Tongue (tissue), 3 donors: ENCODE measurements at places on chromosomes 7 and 10.

GRCh38 chr7:46589286-46589685 lies 668.2 kb upstream of the IGFBP3 start:
- DNase-seq: peak; percentile 38

DNA sequence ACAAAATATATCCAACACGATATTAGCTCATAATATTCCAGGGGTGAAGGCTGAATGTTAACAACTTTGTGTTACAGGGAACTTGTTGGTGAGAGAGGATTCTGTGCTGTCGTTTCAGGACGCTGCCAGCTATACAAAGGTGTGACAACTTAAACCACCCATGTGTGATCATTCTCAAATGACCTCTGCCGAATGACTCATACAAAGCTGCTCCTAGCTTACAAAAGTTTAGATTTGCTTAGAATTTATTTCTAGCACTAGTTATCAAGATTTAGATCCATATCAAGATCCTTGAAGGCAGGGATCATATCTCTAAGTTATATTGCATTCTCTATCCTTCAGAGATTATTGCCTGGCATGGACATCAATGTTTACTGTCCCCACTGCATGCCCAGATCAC lies 65.3 kb downstream of the COBL start:
- DNase-seq: no peak

DNA sequence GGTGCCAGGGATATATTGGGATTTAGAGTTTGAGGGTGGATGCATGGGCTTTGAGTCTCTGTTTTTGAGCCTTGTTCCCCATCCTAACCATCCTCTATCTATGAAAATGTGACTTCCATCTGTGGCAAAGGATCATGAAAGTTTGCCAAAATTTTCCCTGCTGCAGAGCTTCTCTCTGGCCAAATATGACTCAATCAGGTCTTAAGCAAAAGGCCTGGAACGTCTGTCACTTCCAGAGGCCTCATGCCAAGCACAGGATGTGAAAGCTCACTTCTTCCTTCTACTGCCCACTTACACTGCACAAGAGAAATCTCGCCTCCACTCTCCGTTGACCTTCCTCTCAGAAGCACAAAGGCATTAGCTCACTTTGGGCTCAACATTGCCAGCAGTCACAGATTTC lies 696.9 kb upstream of the NRP1 start:
- DNase-seq: peak; percentile 65

DNA sequence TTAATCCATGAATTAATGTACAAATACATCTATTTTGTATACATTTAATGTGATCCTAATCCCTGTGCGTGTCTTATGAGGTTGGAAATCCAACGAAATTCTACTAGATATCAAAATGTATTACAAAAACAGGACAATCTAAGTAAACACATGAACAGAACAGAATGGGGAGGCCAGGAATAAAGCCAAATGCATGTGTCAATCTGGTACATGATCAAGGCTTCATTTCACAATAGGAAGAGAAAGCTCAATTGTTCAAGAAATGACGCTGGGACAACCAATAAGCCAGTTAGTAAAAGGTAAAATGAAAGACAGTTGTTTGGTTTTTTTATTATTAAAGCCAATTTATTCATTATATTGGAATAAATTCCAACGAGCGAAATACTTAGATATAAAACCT lies 83.0 kb downstream of the COL13A1 start:
- no peak for DNase-seq

DNA sequence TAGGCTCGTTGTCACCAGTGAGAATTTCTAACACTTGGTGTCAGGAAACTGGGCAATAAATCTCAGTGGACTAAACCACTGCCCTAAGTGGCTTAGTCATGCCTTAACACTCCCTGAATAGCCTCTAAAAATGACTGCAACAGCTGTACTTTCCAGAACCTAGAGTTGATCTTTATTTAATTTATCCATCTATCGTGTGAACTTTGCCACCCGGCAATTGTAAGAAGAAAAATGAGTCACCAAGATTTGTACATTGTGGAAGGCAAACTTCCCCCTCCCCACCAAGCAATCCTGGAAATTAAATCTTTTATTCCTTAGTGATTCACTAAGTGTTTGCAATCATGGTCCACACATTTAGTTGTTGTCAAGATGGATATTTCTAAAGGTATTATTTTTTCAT lies 47.1 kb downstream of the NXPH1 start:
- no peak for DNase-seq

GRCh38 chr7:35250452-35250851 lies 3.4 kb downstream of the TBX20 start:
- no peak for DNase-seq

- DNase-seq: no peak
Measured at GRCh38 chr7:157141525-157142060, 2.9 kb downstream of the UBE3C start.

DNA sequence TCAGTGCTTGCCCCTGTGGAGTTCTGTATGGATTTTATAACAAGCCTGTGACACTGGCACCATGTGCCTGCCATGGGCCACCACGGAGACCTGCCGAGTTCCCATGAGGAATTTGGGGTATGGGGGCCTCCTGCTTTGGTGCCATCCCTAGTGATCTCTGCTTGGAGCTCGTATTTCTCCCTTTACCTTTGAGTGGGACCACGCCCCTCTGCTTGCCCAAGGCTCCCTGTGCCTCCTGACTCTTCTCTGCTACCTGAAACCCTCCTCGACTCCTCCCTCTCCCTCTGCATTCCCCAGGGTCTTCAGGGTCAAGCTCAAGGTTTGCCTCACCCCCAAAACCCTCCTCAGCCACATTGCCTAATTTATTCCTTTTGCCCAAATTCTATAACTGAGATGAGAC lies 225.0 kb downstream of the BUB3 start:
- DNase-seq: no peak

- peak; percentile 10 for DNase-seq
Measured at GRCh38 chr7:90250601-90251303, 5.8 kb downstream of the CFAP69 start.
